ENCODE measurements at places on chromosomes 13 and 19.

DNA sequence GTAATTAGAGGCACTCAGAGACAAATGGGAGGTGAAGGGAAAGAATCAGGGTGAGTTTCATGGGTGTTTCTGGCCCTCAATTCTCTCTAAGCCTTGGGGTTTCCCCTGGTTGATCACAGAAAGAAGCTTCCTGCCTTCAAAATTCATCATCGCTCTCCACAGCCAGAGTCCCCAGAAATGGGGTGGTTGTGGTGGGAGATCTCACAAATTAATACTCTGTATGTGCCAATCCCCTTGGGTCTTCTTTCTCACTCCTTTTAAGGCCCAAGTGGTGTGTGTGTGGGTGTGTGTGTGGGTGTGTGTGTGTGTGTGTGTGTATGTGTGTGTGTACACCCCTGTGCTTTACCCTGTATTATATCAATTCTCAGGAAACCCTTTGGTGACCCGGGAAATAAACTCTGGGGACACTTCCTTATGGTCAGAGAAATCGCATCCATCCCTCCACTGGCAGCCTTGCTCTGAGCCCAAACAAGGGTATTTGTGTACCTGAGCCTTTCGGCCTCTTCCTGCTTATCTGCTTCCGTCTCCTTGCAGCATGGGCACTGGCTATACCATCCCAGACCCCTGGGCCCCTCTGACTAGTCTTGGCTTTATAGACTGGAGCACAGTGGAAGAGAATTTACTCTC is 2.8 kb upstream of the FCGBP start:
- no peak for DNase-seq

DNA sequence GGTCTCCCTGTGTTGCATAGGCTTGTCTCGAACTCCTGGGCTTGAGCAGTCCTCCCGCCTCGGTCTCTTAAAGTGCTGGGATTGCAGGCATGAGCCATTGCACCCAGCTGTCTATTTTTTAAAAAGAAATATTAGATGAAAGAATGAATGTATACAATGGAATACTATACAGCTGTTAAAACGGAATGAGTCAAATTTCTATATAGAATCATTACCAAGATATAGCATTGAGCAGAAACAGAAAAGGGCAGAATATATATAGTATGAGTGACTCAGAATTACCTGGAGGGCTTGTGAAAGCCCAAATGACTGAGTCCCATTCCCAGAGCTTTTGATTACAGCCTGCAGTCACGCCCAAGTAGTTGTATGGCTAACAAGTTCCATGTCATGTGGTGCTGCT is 4.4 kb downstream of the DACT3 start:
- DNase-seq: no peak

- no peak for DNase-seq
Measured at GRCh38 chr13:37775871-37776270, 93.7 kb downstream of the TRPC4 start.

- no peak for DNase-seq
Measured at GRCh38 chr13:20803180-20803965, 29.6 kb upstream of the EEF1AKMT1 start.

- peak; percentile 56 for DNase-seq
Measured at GRCh38 chr19:33125929-33126388, 6.0 kb upstream of the WDR88 start.

DNA sequence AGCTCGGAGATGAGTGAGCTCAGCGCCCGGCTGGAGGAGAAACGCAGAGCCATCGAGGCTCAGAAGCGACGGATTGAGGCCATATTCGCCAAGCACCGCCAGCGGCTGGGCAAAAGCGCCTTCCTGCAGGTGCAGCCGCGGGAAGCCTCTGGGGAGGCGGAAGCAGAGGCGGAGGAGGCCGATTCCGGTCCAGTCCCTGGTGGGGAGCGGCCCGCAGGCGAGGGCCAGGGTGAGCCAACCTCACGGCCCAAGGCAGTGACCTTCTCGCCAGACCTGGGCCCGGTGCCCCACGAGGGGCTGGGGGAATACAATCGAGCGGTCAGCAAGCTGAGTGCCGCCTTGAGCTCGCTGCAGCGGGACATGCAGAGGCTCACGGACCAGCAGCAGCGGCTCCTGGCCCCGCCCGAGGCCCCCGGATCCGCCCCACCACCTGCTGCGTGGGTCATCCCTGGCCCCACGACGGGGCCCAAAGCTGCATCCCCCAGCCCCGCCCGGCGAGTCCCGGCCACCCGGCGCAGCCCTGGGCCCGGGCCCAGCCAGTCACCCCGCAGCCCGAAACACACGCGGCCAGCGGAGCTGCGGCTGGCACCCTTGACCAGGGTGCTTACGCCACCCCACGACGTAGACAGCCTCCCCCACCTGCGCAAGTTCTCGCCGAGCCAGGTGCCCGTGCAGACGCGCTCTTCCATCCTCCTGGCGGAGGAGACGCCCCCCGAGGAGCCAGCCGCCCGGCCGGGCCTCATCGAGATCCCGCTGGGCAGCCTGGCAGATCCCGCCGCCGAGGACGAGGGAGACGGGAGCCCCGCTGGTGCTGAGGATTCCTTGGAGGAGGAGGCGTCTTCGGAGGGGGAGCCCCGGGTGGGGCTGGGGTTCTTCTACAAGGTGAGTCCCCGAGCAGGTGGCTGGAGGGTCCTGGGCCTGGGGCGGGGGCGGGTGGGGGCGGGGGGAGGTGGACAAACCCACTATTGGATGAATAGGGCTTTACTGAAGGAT is 16.8 kb downstream of the XAB2 start:
- DNase-seq: no peak

DNA sequence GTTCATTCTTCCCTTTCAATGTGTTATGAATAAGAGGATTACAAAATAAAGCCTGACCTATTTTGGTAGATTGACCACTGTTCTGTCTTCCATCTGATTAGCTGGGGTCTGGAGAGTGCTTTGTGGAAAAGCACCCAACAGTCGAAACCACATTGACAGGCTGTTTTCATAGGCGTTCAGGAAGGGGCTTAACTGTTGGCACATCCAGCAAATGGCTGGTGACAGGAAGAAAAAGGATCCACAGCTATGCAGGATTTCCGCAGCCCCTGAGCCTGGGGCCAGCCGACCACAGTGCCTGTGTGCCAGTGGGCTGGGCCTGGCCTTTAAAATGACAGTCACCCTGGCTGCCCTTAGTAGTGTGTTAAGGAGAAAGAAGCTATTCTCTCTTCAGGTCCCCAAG is 113.3 kb downstream of the SIPA1L3 start:
- DNase-seq: no peak

DNA sequence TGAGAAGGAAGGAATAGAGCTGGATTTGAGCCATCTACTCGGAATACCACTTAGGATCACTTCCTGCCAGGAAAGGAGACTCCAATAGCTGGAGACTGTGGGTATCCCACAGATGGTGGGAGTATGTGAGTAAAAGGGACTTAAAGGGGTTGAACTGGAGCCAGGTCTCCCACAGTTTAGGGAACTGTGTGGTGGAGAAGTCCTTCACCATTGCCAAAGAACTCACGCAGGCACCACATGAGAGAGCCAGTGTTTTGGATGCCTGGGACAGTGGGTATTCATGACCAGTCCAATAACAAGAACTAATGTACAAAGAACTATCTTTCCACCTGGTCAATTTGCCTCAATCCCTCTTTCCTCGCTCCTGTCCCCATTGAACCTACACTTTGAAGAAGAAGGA is 24.4 kb upstream of the MYCBP2 start:
- DNase-seq: no peak

DNA sequence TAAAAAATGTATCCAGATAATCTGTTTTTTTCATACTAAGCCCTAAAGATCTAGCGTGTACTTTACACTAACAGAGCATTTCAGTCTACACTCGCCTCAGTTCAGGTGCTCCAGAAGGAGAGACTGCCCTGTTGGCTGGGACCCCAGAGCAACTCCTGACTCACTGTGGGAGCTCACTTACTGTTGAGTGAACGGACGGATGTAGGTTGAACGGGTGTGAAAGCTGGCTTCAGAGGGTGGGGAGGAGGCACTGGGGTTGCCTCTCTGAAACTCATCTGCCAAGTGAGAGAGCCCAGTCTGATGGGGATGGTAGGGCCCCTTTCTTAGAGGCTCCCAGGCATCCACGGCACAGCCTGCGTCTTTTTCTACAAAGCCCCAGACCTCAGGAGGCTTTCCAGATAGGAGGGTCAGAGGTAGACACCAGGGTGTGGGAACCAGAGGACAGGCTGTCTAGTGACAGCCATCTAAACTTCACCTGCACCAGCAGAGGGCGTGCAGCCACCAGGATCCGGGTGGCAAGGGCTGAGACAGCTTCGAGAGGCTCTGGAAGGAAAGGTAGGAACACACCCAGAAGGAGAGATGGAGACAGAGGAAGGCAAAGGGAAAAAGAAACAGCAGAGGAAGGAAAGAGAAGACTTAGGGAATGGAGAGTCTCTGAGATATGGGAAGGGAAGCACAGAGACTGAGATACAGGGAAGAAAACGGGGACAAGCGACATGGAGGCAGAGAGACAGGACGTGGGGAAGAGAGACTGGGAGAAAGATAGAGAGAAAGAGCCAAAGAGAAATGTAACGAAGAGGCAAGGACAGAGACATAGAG is 3.7 kb downstream of the KASH5 start:
- DNase-seq: peak; percentile 79

DNA sequence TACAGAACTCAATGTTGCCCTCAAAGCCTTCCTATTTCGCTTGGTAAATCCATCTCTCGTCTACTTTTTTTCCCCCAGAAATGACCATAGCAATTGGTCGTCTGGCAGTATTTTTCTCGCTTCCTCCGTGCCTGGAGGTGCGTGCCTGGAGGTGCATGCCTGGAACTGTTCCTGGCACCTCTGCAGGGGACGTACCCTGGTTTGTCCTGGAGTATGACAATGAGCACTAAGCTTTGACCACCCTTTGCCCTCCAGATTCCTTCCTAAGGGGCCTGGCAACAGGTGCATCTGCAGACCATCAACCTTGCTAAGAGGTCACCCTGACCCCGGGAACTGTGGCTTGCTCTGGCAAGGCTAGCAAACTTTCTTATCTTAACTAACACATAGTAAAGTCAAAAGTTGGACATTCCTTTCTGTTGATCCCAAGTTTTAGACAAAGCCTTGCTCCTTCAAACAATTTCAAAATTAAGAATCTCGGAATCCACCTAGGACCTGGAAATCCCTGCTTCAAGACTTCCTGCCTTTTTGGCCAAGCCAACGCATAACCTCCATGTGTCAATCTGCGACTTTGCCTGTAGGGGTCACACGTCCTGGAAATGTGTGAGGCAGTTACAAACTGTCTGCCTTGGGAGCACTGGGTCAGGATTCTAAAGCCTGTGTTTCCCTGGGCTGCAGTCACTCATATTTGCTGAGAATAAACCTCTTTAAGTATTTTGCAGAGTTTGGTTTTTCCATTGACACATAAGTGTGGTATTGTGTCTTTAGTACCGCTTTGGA is 28.8 kb upstream of the TUBGCP3 start:
- peak; percentile 44 for DNase-seq

DNA sequence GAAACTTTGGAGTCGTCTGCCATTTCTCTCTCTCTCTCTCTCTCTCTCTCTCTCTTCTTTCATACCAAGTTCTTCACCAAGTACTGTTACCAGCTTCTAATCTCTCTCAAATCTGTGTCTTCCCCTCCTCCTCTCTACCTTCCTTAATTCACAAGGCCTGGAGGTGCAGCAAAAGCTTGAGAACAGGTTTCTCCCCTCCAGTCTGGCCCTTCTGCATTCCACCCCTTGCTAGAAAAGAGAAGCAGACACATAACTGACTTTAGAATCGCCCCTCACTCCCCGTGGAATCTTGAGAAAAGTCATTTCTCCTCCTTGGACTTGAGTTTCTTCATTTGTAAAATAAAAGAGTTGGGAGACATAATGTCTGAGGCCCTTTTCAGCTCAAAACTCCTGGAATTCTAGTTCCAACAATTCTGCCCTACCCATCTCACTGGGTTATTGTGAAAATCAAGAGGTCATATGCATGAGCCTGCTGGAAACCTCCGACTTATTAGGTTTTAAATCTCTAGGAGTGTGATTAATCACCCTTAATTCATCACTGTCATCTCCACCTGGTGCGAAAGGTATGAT is 20.4 kb downstream of the AMER2 start:
- no peak for DNase-seq

- no peak for DNase-seq
Measured at GRCh38 chr13:31172535-31172934, 10.8 kb upstream of the HSPH1 start.

DNA sequence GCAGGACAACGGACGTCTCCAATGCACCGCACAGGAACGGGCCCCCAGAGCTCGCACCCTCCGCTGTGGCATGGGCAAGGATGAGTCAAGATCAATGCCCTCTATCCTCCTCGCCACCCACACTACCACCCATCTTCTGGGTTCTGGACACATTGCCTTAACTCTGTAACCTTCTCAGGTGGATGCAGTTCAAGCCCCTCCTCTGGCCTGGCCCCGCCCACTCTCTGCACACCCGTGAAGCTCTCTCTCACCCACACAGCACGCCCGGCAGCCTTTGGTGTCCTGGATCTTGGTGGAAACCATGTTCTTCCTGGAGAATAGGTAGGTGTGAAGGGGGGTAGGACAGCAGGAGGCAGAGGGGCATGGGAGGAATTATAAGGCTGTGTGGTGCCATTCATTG is 20.7 kb downstream of the MAP4K1 start:
- DNase-seq: no peak

DNA sequence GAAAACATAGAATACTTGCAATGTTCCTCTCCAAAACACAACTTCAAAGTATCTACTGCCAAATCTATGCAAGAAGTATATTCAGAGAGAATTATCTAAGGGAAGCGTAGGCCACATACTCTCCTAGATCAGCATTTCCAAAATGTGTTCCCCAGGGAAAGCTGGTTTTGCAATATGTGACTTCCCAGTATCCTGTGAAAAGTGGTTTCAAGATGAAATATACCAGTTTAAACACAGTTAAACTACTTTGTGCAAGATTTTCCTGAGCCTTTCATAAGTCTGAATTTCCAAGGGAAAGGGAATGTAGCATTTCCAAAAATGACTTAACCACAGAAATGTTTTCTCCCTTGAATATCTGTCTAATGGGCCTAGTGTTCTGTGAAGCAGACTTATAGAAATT is 7.6 kb downstream of the STARD13 start:
- no peak for DNase-seq

GRCh38 chr13:50366488-50367174 is 351.4 kb downstream of the KCNRG start:
- DNase-seq: no peak

DNA sequence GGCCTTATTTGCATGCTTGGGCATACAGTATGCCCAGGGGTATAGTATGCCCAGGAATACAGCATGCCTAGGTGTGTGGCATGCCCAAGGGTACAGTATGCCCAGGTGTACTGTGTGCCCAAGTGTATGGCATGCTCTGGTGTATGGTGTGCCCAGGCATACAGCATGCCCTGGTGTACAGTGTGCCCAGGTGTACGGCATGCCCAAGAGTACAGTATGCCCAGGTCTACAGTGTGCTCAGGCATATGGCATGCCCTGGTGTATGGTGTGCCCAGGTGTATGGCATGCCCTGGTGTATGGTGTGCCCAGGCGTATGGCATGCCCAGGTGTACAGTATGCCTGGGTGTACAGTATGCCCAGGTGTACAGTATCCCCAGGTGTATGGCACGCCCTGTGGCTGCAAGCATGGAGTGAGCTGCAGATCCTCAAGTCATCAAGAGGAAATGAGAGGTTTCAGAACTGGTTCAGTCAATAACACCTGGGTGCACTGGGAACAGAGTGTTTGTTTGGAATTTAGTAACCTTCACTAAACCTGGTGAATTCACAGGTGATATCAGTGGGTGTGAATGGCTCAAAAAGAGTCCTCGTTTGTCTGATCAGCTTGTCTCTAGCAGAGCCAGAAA is 7.8 kb upstream of the C13orf42 start:
- no peak for DNase-seq

Data from GM12892 (cell line).